Activated CD8-positive, alpha-beta T cell treated with anti-CD3 and anti-CD28 coated beads for 36 hours (primary cell): ENCODE measurements at places on chromosomes 2 and 18. TPM values are rescaled to one million over a fixed set of nuclear protein-coding genes. Genes with fewer than 3 reads are reported as not detected.
A peak's percentile ranks its signal among the peaks of the same experiment; 100 is the strongest.

The FAM237A gene
- not detected for total RNA-seq

The MYO3B gene
- 0.09 TPM for total RNA-seq

The ARHGAP28 gene
- total RNA-seq: not detected

The STAT4 gene
- total RNA-seq: 70.8 TPM

The BUB1 gene
- total RNA-seq: 111 TPM

The D2HGDH gene
- total RNA-seq: 42.6 TPM

The NDC80 gene
- total RNA-seq: 82.2 TPM

The B3GNT7 gene
- 0.29 TPM for total RNA-seq

DNA sequence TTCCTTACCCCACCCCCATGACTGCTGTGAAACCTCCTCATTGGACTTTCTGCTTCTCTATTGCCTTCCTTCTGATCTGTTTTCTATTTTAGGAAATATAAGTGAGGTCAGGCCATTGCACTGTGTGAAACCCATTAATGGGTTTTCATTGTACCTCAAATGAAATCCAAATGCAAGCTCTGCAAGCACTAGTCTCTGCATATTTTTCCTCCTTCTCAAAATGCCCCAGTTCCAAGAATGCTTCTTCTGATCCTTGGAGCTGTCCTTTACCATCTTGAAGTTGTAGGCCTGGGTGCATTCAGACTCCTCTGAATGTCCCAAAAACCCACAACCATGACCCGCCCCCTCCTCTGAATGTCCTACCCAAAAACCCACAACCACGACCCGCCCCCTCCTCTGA, 8.2 kb downstream of the IL1A start:
- H3K4me1 ChIP-seq: peaks cover 14% of the 10 kb centered on the region
- peaks cover 19% of the 10 kb centered on the region for H3K27me3 ChIP-seq
- no peaks in the 10 kb centered on the region for H3K36me3 ChIP-seq
- no peak overlapping the region for H3K4me3 ChIP-seq
- DNase-seq: no peak

GRCh38 chr2:156574112-156574511, 137.9 kb downstream of the GPD2 start:
- peaks cover 17% of the 10 kb centered on the region for H3K4me1 ChIP-seq
- no peak for DNase-seq
- H3K4me3 ChIP-seq: no peak overlapping the region
- H3K27ac ChIP-seq: no peak overlapping the region

DNA sequence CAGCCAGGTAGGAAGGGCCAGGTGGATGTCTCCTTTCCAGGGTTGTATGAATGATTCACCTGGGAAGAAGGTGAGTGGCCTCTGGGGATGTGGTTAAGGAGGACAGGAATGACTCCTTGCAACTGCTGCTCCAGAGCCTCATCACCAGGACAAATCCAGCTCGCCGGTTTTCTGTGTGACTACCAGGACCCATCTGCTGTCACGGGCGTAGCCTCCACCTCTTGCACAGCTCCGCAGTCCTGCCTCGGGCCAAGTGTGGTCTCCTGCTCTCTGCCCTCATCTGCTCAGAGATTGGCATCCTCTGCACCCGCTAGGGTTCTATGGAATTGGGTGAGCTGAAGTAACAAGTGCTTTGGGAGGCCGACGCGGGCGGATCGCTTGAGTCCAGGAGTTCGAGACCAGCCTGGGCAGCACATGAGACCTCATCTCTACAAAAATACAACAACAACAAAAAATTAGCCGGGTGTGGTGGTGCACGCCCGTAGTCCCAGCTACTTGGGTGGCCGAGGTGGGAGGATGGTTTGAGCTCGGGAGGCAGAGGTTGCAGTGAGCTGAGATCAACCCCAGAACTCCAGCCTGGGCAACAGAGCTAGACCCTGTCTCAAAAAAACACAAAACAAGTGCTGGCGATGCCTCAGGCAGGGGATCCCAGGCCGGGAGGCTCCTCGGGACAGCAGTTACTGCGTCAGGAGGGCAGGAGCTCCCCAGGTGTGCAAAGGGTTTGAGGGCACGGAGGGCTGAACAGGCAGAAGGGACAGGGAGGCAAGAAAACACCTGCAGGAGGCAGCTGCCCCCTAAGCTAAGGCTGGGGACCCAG, 831 bp upstream of the D2HGDH start:
- no peak for DNase-seq
- peaks cover 44% of the 10 kb centered on the region for H3K4me1 ChIP-seq
- H3K27me3 ChIP-seq: no peaks in the 10 kb centered on the region

- DNase-seq: no peak
- H3K4me1 ChIP-seq: no peaks in the 10 kb centered on the region
- H3K27ac ChIP-seq: no peak overlapping the region
- no peaks in the 10 kb centered on the region for H3K36me3 ChIP-seq
Observed at GRCh38 chr2:141331127-141331526, 799.7 kb downstream of the LRP1B start.

- H3K36me3 ChIP-seq: no peaks in the 10 kb centered on the region
- no peaks in the 10 kb centered on the region for H3K4me1 ChIP-seq
- H3K27ac ChIP-seq: no peak overlapping the region
Observed at GRCh38 chr2:186894478-186894877, 45.5 kb upstream of the ZSWIM2 start.

- H3K36me3 ChIP-seq: peaks cover 28% of the 10 kb centered on the region
- no peak overlapping the region for H3K27ac ChIP-seq
- H3K27me3 ChIP-seq: no peaks in the 10 kb centered on the region
- H3K4me3 ChIP-seq: no peak overlapping the region
- H3K4me1 ChIP-seq: no peaks in the 10 kb centered on the region
- no peak for DNase-seq
Observed at GRCh38 chr2:135299658-135300244, 231.3 kb downstream of the ZRANB3 start.

DNA sequence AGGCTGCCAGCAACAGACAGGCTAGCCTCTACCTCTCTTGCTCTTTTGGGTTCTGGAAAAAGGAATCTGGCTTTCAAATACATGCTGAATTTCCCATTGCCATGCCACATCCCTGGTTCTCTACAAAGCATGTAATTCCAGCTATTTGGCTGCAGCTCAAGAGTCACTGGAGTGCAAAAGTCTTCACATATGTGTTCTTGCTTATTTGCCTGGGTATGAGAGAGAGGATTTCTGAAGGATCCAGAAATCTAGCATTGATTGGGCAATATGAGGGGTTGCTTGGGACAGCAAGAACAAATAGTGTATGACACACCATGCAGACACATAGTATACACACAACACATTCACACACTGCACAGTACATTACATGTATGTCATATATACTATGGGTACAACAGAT, 30.7 kb upstream of the LGALSL start:
- no peak overlapping the region for H3K27ac ChIP-seq
- H3K27me3 ChIP-seq: no peaks in the 10 kb centered on the region
- no peak for DNase-seq
- no peaks in the 10 kb centered on the region for H3K36me3 ChIP-seq
- H3K4me3 ChIP-seq: no peak overlapping the region

GRCh38 chr2:30298302-30298701, 67.0 kb downstream of the LBH start:
- no peak for DNase-seq
- H3K4me3 ChIP-seq: no peak overlapping the region
- H3K27me3 ChIP-seq: no peaks in the 10 kb centered on the region

GRCh38 chr2:205484764-205485163, 197.5 kb upstream of the NRP2 start:
- H3K27me3 ChIP-seq: no peaks in the 10 kb centered on the region
- no peaks in the 10 kb centered on the region for H3K4me1 ChIP-seq
- no peaks in the 10 kb centered on the region for H3K36me3 ChIP-seq
- no peak overlapping the region for H3K27ac ChIP-seq
- DNase-seq: no peak

DNA sequence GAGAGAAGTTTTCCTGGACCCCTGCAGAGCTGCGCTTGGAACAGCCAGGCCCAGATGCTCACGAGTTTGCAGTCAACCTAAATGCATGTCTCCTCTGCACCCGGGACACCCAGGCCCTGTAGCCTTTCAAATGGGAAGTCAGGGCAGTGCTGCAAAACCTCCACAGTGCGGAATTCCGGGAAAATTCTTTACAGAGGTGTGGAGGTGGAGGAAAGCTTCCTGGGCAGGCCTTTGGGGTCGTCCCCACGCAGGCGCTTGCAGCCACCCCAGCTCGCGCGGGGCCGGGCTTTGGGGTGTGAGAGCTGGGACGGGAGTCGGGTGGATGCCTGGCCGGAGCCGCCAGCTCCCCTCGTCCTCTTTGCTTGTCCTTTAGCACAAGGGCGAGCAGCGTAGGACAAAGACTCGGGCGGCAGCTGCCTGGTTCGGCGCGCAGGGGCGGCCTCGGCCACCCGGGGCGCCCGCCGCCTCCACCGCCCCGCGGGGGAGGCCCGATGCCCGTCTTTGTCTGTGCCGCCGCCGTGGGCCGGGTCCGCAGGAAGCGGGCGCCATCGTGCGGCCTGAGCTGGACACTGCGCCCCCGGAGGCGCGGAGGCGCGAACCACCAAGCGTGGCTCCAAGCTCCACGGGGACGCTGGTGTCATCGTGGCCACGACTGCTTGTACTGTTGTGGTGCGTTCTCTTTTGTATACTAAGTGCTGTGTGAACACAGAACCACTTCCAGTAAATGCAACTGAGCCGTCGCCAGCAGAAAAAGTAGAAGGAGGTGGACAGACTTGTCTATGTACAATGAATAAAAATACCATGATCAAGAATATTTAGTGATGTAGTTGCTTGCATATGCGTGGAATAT, 28.2 kb upstream of the BCL11A start:
- peaks cover 2% of the 10 kb centered on the region for H3K4me1 ChIP-seq
- H3K36me3 ChIP-seq: no peaks in the 10 kb centered on the region
- H3K4me3 ChIP-seq: no peak overlapping the region
- DNase-seq: peak; percentile 75
- H3K27me3 ChIP-seq: peaks cover 29% of the 10 kb centered on the region

DNA sequence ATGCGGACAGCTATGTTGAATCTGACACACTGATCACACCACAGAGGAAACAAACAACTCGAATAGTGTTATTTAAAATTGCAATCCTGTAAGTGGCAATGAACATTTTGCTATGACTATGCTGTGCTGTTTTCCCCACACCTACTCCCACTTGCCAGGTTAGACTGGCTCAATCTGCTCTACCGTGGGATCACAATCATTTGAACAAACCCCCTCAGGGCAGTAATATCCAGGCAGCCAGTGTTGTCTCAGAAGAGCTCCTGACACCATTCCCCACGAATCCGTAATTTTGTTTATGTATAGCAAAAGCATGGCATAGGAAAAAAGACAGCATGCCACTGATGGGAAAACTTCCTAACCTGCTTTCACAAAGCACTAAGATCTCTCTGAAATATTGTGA, 284.3 kb downstream of the ERBB4 start:
- H3K36me3 ChIP-seq: no peaks in the 10 kb centered on the region
- no peaks in the 10 kb centered on the region for H3K27me3 ChIP-seq
- no peak overlapping the region for H3K4me3 ChIP-seq
- DNase-seq: no peak
- no peaks in the 10 kb centered on the region for H3K4me1 ChIP-seq
- no peak overlapping the region for H3K27ac ChIP-seq

DNA sequence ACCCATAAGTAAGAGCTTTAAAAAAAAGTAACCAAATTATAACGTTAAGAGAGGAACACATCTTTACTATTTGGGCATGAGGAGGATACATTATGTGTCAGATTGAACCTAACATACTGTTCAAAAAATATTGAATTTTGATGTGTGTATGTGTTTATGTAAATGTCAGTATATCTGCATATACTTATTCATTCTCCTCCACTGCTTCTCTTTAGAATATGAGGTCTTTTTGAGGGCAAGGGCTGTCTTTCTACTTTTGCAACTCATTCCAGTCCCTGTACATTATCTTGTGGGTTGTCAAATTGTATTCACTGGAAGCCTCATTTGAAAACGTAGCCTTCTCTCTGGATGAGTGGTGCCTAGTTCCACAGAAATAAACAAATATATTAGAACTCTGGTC, 509.4 kb upstream of the HNMT start:
- H3K4me1 ChIP-seq: no peaks in the 10 kb centered on the region
- no peak overlapping the region for H3K27ac ChIP-seq
- DNase-seq: no peak
- H3K36me3 ChIP-seq: no peaks in the 10 kb centered on the region

DNA sequence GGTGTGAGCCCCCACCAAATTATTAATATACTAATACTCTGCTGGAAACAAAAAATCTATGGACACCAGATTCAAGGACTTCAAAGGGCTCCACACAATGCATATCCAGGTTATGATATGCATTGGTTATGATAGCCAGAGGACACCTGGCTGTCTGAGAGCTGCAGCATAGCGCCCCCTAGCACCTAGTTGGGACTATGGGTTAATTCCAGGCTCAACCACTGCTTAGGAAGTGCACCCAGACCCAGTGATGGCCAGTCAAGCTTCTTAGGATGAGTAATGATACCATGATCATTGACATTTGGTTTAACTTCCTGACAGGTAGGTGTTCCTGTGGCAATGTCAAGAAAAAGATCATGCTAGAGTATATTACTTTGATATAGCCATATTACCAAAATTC, 3.8 kb upstream of the FRZB start:
- peaks cover 45% of the 10 kb centered on the region for H3K27me3 ChIP-seq
- no peak overlapping the region for H3K4me3 ChIP-seq
- no peaks in the 10 kb centered on the region for H3K36me3 ChIP-seq
- peak; percentile 38 for DNase-seq
- H3K4me1 ChIP-seq: peaks cover 11% of the 10 kb centered on the region

- H3K36me3 ChIP-seq: no peaks in the 10 kb centered on the region
- no peaks in the 10 kb centered on the region for H3K27me3 ChIP-seq
- H3K4me1 ChIP-seq: peaks cover 20% of the 10 kb centered on the region
Observed at GRCh38 chr2:105571445-105571987, 172.7 kb upstream of the FHL2 start.

GRCh38 chr2:158134055-158134454, 32.4 kb downstream of the UPP2 start:
- no peaks in the 10 kb centered on the region for H3K4me1 ChIP-seq
- no peak overlapping the region for H3K27ac ChIP-seq
- no peak for DNase-seq
- peaks cover 8% of the 10 kb centered on the region for H3K27me3 ChIP-seq
- H3K36me3 ChIP-seq: no peaks in the 10 kb centered on the region
- H3K4me3 ChIP-seq: no peak overlapping the region

DNA sequence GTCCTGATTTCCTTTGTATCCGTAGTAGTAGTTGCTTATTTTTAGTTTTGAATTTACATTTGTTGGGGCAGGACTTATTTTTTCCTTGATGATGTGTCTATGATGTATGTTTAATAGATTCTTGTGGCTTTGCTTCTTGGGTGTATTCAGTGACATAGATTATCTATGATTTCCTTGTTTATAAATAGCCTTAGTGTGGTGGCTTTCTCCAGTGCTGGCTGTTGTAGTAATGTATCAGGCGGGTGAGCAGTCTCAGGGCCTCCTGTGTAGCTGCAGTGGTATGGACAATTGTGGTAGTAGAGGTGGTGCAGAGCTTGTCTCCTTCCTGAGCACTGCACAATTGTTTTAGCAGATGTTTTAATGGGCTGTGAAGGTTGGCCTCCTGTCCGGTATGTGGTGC, 60.5 kb downstream of the SMCHD1 start:
- H3K36me3 ChIP-seq: peaks cover 77% of the 10 kb centered on the region
- no peak overlapping the region for H3K4me3 ChIP-seq
- no peaks in the 10 kb centered on the region for H3K27me3 ChIP-seq
- no peak for DNase-seq
- peak overlapping the region; percentile 46 for H3K27ac ChIP-seq
